ENCODE measurements at places on chromosomes 12 and 14.

GRCh38 chr12:86530996-86531655, 274.9 kb upstream of the MGAT4C start:
- no peak for DNase-seq

DNA sequence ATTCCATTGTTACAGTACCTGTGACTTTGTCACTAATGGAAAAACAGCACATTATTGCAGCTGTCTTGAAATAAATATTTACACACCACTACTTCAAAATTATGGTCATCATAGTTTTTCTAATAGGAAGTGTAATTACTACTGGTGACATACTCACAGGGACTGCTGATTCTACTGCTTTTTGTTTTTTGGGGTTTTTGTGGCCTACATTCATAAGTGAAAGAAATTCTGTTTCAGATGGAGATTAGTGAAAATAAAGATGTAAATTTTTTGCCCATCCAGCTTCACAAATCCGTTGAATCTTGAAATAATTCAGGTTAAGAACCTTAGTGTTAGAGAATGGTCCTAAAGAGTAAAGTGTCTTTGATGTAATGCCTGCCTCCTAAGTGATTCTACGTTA, 17.5 kb downstream of the KNTC1 start:
- DNase-seq, result no peak

GRCh38 chr12:13148485-13148847, 45.0 kb upstream of the GSG1 start:
- DNase-seq, result no peak

GRCh38 chr14:52266782-52267181, 716 bp upstream of the PTGDR start:
- no peak for DNase-seq

GRCh38 chr12:52645982-52646381, 6.0 kb downstream of the KRT2 start:
- no peak for DNase-seq

DNA sequence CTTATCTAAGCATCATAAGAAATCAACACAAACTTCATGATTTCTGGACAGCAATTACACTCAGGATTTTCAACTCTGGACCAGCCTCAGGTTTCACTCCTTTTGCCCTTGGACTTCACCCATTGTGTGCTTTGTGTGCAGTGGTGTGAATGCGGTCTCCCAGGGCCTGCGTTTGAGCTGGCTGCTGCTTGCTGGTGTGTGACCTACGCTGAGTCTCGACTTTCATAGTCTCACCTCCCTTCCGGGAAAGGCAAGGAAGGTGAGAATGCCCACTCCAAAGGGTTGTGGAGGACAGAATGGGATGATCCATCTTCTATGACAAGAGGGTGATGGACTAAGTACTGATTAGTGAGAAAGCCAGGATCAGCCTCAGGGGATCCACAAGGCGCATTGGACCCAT, 228.8 kb downstream of the C12orf75 start:
- DNase-seq, result no peak

GRCh38 chr14:58626431-58626831, 11.3 kb upstream of the DACT1 start:
- no peak for DNase-seq

GRCh38 chr12:124673801-124674617, 106.6 kb upstream of the NCOR2 start:
- DNase-seq, result no peak

- DNase-seq, result peak; percentile 31
These were observed 119.9 kb upstream of the LHX5 start for GRCh38 chr12:113591480-113591974.

GRCh38 chr12:53733807-53734200, 6.6 kb upstream of the CALCOCO1 start:
- no peak for DNase-seq

DNA sequence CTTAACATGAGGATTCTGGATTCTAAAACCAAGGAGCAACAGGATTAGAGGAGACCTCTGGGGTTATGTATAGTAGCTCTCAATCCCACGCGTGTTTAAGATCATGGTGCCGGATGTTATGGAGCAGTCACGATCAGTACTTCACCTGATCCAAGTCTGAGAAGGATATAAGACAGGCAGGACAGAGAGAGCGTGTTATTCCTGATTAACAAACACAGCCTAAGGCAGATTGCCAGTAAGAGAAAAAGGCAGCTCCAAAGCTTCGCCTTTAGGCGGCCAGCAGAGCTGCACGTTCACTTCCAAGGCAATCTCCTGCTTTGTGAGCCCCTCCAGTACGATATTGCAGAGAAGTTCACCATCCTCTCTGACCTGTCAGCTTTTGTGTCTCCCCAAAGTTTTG, 5.5 kb downstream of the SETD3 start:
- DNase-seq, result no peak

DNA sequence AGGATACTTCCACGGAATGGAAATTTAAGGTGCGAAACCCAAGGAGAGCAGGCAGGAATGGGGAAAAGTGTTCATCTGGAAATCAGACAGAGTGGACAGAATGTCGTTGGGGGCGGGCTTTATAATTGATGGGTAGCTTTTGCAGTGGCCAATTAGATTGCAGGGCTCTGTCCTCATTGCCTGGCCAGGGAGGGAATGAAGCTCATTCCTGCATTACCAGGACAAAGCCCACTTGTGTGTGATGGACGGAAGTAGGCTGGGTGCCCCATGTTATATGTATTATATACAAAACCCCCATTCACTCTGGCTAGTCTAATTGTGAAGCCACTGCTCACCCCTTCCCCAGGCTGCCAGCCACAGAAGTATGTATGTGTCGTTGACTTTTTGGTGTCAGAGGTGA, 23.6 kb downstream of the ZNF664 start:
- no peak for DNase-seq

- no peak for DNase-seq
These were observed 61.7 kb downstream of the FBXO34 start for GRCh38 chr14:55332654-55333570.

DNA sequence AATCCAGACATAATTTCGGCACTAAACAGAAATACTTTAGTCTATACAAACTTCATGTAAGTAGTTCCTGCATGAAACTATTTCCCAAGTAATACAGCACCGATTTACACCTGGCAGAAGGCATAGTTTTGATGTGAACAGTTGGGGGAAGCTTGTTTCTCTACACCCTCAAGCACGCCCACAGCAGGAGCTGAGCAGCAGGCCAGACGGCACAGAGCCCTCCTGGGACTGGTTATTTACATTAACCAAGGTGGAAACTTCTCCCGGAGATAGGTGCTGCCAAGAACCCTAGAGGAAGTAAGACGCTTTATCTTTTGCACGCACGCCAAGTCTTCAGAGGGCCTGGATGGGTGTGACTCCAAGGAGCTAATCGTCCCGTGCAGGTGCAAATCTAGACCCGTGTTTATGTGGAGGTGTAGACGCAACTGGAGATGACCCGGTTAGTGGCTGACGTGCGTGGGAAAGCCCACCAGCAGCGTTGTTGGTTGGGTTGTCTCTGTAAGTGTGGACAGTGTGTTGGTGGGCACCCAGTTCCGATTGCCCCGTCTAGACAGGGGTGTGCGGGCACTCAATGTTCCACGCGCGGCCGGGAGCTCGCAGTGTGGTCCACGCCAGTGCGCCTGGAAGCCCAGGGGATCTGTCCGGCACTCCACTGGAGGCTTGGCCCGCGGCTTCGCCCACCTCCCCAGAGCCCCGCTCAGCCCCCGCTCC, 767 bp upstream of the TCP11L2 start:
- DNase-seq, result peak; percentile 31

- no peak for DNase-seq
These were observed 198.1 kb downstream of the SLC38A4 start for GRCh38 chr12:46627686-46628085.

GRCh38 chr12:9039397-9039977, 50.1 kb downstream of the KLRG1 start:
- peak; percentile 22 for DNase-seq

- peak; percentile 54 for DNase-seq
These were observed 1.3 kb downstream of the PLEKHG3 start for GRCh38 chr14:64705381-64706118.

GRCh38 chr12:19819231-19819630, 379.9 kb downstream of the AEBP2 start:
- DNase-seq, result no peak

Data from NCI-H1092 treated with DMSO at 0.1 percent for 48 hours (cell line).